T-helper 22 cell (primary cell): ENCODE measurements at places on chromosomes 1 and 21.

- no peak for DNase-seq
Measured at GRCh38 chr1:163412221-163412620, 90.5 kb downstream of the NUF2 start.

- no peak for DNase-seq
Measured at GRCh38 chr1:52002038-52002917, 11.8 kb upstream of the RAB3B start.

DNA sequence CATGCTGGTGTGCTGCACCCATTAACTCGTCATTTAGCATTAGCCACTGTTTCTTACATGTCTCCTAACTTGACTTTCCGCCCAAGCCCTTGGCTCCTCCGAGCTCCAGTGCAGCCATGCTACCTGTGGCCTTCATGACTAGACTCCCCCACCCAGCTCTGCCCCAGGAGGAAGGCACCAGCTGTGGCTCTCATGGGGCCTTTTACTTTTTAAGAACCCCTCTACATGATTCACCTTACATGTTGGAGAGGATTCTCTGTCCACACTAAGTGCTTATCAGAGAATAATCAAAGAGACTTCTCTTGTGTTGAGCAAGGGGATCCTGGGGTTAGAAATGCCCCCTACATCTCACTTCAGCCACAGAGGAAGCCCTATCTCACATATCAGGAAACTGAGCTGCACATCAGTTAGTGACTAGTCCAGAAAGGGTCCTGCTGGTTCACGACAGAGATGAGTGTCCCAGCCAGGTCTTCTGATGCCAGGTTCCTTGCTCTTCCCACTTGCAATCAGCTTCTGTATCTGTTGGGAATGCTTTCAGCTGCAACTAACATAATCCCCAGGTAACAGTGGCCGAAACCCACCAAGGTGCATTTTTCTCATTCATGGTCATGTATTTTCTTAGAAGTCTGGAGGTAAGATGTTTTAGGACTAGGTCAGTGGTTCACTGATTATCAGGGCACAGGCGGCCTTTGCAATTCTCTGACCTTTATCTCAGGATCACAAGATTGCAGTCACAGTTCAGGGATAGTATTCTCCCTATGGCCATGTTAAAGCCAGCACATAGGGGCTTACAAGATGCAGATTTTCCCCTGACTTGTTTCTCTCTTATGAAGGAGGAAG is 45.9 kb downstream of the KLHDC7A start:
- no peak for DNase-seq

- no peak for DNase-seq
Measured at GRCh38 chr1:229938551-229938950, 128.5 kb upstream of the GALNT2 start.

GRCh38 chr1:179929955-179930798 is 24.4 kb upstream of the CEP350 start:
- no peak for DNase-seq

GRCh38 chr1:245010018-245010614 is 144.7 kb upstream of the KIF26B start:
- DNase-seq, result no peak

GRCh38 chr1:7409278-7409677 is 361.8 kb upstream of the VAMP3 start:
- DNase-seq, result no peak

DNA sequence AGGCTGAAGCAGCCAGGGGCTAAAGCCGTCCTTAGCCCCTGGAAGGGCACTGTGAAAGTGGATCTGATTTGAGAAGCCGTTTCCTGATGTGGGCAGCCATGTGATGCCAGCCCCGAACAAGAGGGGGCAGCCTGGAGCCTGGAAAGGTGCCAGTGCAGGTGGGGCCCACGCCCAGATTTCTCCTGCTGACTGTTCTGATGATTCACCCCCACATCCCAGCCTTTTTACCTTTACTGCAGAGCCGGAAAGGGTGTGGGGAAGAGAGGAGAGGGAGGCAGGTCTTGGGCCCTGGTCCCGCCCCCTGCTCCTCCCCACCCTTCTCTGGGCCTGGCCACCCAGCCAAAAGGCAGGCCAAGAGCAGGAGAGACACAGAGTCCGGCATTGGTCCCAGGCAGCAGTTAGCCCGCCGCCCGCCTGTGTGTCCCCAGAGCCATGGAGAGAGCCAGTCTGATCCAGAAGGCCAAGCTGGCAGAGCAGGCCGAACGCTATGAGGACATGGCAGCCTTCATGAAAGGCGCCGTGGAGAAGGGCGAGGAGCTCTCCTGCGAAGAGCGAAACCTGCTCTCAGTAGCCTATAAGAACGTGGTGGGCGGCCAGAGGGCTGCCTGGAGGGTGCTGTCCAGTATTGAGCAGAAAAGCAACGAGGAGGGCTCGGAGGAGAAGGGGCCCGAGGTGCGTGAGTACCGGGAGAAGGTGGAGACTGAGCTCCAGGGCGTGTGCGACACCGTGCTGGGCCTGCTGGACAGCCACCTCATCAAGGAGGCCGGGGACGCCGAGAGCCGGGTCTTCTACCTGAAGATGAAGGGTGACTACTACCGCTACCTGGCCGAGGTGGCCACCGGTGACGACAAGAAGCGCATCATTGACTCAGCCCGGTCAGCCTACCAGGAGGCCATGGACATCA is at the start of gene SFN:
Gene SFN (plus strand): TSS at position 369 of the 904 bp plus-strand sequence. CDS start 64 bp downstream, at position 433.
- peak; percentile 37 for DNase-seq

DNA sequence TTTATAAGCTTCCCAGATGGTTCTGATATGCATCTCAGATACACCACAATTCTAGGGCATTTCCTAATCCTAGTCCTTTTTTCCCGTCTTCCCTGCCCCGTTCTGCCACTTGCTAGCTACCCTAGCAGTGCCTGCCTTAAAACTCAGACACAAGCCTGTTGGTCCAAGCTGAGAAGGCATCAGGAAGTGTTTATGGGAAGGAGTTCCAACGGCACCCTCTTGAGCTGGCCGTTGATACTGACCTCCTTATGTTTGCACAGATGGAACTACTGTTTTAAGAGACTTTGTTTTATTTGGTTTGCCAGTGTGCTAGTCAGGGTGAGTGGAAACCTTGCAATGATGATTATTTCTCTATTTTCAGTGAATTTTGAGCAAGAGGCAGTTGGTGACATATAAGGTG is 67.2 kb downstream of the UCK2 start:
- DNase-seq, result no peak

GRCh38 chr1:223052462-223052861 is 90.6 kb downstream of the TLR5 start:
- no peak for DNase-seq

DNA sequence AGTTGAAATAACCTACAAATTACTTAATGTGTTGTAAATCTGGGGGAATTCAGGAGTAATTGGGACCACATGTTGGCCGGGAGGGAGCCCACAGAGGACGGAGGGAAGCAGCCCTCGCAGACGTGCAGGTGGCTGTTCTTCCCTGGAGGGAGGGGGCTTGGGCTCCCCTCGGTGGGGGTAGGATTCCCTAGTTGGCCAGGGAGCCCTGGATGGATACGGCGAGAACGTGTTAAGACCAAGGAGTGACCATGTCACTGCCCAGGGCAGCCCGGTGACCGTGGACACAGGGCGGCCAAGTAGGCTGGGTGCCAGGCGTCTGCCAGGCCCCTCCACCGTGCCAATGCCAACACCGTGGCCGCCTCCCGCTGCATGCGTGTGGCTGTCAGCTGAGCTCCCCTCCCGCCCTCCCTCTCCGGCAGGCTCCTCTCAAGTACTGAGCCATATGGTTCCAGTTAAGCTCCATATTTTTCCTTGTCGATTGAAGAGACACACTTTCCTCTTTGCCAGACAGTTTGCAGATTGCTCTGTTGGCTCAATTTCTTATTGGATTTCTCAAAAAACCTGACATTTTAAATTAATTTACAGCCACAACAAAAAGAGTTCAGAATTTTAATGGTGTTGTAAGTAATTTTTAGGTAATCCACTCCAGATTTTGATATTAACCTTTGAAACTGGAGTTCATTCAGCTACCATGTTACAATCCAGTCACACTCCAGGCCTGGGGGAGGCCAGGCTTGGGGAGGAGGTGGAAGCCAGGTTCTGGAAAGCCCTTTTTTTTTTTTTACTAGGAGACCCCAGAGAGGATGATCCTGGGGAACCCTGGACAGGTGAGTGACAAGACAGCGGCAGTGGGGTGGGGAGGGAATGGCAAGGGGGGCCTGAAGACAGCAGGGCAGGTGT is 71.2 kb downstream of the CASZ1 start:
- DNase-seq, result no peak

DNA sequence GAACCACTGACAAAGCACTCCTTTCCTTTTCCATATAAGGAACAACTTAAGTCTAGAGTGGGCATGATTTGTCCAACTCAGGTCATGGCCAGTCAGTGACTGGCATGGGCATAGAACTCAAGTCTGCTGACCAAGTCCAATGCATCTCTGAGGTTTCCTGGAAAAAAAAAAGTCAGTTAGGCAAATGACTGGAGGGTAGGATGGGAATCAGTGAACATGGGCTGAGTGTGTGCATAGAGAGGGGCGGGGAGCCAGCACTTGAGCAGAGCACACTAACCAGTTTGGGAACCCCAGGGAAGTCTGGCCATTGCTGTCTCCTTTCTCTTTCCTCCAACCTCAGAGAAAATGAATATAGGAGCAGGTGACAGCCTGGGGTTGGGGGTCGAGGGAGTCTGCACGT is 53.6 kb upstream of the FMOD start:
- no peak for DNase-seq

- no peak for DNase-seq
Measured at GRCh38 chr1:65722461-65722860, 70.2 kb upstream of the PDE4B start.

GRCh38 chr1:10744654-10745238 is 51.7 kb downstream of the CASZ1 start:
- DNase-seq, result no peak

DNA sequence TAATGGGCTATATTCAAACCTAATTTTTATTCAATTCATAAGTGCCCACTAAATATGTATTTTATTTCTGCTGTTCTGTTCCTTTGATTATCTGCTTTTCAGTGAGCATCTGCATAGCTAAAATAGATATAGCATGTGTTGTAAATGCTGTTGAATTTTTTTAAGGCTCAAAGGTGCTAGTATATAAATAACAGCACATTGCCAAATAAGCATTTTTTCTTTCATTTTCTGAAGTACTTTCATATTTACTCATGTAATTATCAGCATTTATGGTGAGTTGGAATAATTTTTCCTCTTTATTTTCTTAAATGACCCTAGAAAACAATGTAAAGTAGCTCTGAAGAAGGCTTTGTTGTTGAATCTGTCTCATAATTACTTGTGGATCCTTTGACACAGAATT is 69.6 kb upstream of the B3GALT2 start:
- DNase-seq, result no peak

DNA sequence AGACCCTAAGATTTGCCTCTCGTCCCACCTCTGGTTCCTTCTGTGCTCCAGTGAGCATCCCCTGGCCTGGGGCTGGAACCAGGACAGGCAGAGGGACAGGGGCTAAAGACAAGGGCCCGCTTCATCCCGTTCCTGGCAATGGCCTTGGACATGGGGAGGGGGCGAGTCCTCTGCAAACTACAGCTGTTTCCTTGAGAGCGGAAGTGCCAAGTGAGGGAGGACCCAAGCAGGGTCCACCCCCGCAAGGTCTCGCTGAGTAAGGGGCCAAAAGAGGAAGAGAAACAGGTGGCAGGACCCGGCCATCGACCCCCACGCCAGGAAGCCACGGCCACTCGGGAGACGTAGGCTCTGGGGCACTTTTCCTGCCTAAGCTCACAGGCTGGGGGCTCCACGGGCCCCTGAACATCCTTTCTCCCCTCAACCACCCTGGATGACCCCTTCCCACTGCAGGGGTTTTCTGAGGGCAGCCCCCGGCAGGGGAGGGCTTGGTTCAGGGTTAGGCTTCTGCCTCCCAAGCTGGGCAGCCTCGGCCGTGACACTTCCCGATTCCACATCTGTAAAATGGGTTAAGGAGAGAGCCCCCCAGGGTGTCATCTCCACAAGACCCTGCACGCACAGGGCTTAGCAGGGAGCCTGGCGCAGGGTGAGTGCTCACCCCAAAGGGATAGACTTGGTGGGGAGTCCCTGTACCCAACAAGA is 17.9 kb upstream of the PLEKHG5 start:
- DNase-seq, result no peak

GRCh38 chr1:44857446-44857845 is 14.4 kb upstream of the PTCH2 start:
- DNase-seq, result no peak

GRCh38 chr21:41955516-41955915 is 1.7 kb upstream of the C2CD2 start:
- no peak for DNase-seq

DNA sequence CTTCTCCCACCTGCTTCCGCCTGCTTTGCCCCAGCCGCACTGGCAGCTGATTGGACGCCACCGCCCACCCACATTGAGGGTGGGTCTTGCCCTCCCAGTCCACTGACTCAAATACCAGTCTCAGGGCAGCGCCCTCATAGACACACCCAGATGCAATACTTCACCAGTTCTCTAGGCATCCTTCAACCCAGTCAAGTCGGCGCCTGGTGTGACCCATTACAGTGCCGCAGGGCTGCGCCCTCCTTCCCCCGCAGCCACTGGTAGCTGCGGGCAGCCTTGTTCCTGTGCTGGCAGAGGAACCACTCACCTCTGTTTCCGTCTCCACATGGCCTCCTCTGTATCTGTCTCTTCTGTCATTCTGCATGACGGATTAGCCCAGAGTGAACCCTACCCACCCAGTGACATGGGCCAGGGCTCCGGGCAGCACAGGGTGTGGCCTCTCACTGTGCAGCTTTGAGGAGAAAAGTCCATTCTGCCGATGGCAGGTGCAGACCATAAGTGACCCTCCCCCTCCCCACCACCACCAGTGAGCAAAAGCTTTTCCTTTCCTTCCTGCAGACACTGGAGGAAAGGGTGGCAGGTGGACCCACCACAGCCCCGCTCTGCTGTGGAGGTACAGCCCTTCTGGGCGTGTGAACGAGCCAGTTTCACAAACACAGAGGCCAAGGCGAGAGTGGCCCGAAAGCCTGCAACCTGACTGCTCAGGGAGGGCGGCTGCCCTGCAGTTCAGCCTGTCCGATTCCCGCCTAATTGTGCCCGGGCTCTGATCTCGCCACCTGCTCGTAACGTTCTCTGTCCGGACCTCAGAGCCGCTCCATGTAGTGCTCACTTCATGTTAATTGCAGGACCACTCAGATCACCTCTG is 57.1 kb downstream of the FAAP20 start:
- no peak for DNase-seq

DNA sequence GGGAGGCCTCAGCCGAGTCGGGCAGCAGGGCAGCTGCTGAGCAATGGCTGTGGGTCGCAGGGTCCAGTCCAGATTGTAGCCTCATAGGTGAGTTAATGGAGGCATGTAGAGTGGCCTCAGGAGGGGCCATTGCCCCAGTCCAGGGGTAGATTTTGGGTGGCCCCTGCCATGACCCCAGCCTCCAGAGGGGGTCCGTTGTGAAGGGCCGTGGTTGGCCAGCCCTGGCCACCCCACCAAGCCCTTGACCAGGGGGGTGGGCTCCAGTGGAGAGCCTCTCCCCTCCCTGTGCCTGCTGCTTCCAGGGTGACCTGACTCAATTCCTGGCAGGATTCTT is 26.1 kb downstream of the TRPM2 start:
- no peak for DNase-seq

GRCh38 chr21:38806153-38806941 is 618 bp downstream of the ETS2 start:
- DNase-seq, result no peak

GRCh38 chr1:231144416-231145193 is 17.3 kb upstream of the TRIM67 start:
- DNase-seq, result no peak
